ENCODE measurements at places on chromosomes 4 and X.

DNA sequence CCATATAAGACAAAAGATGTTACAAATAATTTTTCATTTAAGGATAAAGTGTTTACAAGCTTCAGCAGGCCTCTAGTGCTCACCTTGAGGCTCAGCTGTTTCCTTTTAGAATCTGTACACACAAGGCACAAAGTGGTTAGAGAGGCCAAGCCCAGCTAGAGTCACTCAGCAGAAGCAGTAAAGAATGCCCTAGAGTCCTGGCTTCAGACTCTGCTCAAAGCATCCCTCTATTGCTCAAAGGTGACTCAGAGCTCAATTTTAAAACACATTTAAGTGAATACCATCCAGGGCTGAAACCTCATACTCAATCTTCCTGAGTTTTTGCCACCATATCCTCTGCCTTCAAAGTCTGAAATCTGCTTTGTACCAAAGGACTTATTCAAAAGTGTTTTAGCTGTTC is 22.6 kb upstream of the PHF8 start:
- no peak for DNase-seq

GRCh38 chr4:3364199-3364598 is 71.4 kb downstream of the RGS12 start:
- DNase-seq, result no peak

DNA sequence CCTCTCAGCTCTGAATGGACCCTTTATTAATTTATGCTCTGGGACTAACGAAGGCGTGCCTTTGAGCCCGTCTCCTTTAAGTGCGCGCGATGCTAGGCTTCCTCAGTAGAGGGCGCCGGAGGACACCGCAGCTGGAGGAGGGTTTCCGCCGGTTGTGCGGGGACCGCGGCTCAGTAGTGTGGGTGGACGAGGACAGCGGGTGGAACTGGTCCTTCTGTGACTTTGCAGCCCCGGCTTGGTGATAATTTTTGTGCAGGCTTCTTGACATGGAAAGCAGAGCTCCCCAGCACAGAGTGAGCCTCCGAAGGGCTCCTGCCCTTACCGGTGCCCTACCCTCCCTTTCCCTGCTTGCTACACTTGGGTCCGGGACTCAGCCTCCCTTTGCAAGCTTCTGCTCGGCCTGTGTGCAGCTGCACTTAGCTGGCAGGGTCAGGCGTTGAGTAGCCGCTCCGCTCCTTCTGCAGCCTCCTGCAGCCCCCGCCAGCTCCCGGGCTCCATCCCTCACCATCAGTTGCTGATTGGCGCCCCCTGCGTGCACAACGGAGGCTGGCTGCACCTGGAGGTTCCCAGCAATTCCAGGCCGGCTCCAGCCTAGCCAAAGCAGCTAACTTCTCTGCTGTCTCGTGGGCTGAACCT is 26.8 kb upstream of the BOD1L1 start:
- peak; percentile 52 for DNase-seq

DNA sequence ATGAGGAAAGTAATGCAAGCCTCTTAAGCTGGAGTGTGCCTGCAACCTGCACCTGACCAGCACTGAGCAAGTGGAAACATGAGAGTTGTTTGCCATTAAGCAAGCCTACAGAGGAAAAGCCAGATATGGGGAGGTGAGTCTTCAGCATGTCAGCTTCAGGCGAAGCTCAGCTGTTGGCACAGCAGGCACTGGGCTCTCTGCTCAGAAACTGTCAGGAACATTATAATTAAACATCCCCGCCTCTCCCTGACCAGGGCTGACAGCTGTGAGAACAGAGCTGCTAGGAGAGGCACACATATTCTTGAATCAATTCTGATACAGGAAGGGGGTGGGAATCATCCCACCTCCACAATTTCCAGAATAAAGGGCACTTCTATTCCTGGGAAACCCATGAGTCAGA is 19.0 kb upstream of the DCX start:
- DNase-seq, result no peak

DNA sequence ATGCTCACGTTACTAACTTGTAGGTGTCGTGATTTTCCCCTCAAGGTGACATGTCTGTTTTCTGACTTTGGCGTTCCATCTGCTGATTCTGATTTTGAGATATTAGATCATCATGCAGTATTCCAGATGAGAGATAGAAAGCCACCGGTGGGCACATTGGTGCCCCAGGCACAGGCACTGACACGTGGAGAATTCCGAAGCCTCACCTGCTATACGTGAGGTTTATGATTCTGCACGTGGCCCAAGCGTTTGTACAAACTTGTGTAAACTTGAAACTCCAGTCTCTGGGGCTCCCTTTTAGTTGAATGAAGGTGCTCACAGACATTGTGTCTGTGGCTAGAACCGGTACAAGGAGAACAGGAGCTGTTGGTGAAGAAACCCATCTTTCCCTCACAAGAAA is 81.1 kb downstream of the TENM3 start:
- no peak for DNase-seq

DNA sequence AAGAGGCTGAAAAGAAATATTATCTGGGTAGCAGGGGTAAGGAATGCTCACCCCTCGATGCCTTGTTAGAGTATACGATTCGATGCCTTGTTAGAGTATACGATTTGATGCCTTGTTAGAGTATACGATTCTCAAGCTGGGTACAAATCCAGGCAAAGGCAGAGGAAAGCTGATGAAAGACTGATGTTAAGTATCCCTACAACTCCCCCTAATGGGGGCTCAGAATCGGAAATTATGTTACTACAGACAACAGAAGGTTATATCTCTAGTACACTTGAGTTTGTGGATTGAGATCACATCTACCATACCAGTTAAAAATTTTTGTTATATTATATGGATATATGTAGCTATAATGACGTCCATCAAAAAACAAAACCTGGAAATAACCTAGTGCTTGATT is 4.8 kb downstream of the LRRC66 start:
- no peak for DNase-seq

DNA sequence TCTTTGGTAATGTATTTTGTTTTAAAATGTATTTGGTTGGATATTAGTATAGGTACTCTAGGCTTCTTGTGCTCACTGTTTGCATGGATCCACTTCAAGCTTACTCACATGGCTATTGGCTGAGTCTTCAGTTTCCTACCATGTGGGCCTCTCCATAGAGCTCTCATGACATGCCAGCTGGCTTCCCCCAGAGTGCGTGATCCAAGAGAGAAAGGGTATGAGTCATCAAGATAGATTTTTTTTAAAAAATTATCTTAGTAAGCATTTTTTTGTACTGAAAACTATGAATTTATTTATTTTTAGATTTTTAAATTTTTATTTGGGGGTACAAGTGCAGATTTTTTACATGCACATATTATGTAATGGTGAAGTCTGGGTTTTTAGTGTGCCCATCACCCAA is 219.1 kb upstream of the AMOT start:
- DNase-seq, result no peak

Data from GDM1 (cell line).